ENCODE measurements at places on chromosomes 3 and 15.

DNA sequence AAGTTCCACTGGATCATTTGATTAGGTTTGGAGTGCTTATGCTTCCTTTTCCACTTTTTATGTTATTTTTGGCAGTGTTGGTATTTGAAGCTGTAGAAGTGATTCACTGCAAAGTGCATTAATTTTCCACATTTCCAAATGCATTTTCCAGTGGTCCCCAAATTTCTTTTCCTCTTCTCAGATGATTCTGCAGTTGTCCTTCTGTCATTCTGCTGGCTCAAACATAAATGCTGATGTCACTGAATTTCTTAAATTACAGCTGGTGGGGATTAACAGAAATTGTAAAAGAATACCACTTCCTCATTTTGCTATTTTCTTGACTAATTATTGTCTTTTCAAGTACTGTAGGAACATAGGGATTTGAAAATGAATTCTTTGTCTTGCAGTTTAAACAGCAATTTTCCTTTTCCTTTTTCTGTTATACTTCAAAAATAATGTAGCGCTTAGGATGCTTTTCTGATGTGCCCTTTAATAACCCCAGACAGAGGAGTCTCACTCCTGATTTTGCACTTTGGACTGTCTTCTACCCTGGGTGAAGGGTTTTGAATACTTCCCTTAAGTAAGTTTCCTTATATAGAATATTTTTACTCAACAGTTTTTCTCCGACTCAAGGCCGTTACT is 25.0 kb downstream of the MITF start:
- peak; percentile 92 for DNase-seq

DNA sequence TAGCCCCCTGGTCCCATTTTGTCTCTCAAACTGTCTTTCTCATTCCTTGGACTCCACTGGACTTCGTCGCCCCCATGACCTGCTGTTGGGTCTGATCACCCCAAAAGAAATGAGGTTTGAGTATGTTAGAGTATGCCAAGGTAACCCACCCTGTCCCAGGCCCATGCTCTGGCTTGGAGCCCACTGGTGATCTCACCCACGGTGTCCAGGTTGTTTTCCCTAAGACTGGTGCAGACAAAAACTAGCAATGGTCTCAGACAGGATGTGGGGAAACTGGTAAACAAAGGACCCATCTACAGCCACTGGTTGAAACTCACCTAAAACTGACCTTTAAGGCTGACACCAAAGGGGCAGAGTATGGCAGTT is 38.9 kb downstream of the EFCAB12 start:
- no peak for DNase-seq

- no peak for DNase-seq
These were observed 354.7 kb downstream of the MCTP2 start for GRCh38 chr15:94586099-94586498.

GRCh38 chr3:139100821-139101220 is 56.1 kb upstream of the PRR23C start:
- no peak for DNase-seq

- no peak for DNase-seq
These were observed 135.9 kb upstream of the AGBL1 start for GRCh38 chr15:85943791-85944190.

DNA sequence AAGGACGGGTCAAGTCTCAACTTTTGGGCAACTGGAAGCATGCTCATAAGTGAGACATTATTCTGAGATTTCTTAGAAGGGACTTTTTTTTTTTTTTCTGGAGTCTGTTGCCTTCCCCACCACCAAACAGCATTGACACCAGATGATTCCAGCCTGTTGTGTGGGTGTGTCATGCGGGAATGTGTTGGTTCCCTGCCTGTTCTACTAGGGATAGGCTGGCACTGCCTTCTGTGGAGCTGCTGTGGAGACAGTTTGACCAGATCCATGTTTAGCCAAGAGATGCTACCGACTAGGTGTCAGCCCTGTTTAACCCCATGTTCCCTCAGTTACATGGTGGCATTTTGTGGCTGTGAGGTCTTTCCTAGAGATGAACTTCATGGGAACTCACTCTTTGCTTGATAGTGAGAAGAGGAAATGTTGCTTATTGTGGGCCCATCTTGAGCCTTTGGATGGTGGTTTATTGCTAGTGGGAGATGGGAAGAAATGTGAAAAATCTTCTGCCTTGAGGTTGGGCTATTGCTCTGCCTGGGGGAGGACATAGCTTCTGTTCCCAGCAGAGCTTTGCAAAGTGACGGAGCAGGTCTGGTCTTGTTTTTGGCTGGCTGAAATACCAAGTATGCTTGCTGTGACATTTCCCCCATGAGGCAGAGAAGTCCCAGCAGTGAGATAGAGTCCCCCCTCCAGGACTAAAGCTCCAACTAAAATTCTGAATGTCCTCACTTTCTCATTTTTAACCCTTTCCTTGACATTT is 31.3 kb downstream of the TRAK1 start:
- DNase-seq, result no peak

DNA sequence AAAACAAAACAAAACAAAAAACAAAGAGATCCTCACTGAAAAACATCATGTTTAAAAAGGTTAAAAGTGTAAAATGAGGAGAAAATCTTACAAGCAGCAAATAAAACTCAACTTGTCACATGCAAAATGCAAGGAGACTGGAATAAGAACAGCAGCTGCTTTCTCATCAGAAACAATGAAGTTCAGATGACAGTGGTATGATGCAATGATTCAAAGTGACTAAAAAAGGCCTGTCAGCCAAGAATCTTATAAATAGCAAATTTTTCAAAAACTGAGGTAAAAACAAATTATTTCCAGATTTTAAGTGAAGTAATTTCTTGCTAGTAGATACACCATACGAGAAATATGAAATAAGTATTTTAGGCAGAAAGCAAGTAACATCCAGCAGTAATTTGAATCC is 68.6 kb upstream of the EPHA3 start:
- DNase-seq, result no peak

DNA sequence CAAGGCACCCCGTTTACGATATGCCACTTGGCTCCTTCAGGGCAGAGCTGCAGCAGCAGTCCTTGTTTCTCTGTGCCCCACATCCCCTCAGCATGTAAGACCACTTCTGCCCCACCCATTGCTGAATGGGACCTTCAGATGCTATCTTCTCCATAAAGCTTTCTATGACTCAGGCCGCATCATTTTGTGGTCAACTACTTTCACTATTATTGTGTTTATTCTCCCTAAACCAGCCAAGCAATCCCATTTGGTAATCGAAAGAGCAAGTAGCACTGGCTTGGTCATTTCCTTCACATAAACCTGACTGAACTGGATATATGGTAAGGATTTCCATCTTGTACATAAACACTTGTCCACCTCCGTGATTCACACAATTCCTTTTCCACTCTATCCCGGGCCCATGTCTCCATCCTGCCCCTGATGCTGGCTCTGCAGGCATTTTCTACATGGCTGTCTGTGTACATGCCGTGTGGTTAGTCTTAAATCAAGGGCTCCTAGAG is 25.7 kb downstream of the LIPC start:
- DNase-seq, result peak; percentile 96

GRCh38 chr3:135918600-135918999 is 46.9 kb upstream of the PPP2R3A start:
- DNase-seq, result peak; percentile 10

GRCh38 chr3:155065537-155065936 is 14.6 kb upstream of the MME start:
- DNase-seq, result peak; percentile 95

- DNase-seq, result no peak
These were observed 657.5 kb upstream of the DPPA4 start for GRCh38 chr3:109994853-109995252.

DNA sequence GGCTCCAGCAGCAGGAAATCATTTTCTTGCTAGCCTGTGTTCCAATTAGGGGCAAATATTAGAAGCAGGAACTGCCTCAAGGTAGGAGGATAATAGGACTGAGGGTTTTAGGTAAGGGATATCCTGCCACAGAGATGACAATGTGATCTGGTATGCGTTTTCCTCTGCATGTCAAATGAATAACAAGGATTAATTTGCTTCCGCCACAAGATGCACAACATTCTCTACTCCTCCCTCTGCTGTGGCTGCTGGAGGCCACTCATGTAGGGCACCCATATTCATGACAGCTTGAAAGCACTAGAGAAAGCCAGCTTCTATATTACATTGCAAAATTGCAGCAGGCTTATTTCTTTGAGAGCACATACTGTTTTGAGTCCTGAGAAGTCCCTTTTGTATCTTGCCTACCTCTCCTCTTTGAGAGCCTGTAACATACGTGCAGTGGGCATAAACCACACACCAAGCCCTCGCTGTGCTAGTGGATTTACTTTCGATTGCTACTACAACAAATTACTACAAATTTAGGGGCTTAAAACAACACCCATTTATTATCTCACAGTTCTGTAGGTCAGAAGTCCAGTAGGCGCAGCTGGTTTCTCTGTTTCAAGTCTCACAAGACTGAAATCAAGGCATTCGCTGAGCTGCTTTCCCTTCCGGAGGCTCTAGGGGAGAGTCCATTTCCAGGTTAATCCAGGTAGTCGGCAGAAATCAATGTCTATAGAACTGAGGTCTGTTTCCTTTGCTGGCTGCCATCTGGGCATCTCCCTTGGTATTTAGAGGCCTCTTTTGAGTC is 5.9 kb upstream of the CD47 start:
- DNase-seq, result no peak

DNA sequence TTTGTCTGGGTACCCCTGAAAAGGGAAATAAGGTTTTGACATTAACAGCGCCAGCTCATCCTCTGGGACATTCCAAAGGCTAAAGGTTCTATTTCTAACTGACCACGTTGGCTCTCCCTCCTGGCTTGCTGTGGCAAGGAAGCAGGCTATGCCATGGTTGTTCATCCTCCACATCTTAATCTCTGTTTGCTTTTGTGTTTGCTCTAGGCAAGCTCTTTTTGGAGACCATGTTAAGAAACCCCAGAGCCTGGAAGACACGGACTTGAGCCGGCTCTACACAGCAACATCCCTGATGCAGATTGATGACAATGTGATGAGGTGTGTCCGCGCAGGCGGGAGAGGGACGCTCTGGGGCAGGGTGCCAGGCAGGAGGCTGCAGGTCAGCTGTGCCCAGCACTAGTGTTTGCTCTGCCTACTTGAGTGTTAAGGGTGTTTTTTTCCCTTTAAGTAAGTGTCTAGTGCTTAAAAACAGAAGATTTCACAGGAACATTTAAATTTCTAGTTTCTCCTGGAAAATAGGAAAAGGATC is 33.3 kb downstream of the RLBP1 start:
- no peak for DNase-seq

GRCh38 chr3:105367406-105368213 is 901 bp downstream of the ALCAM start:
- peak; percentile 98 for DNase-seq

- no peak for DNase-seq
These were observed 13.3 kb downstream of the RRP9 start for GRCh38 chr3:51928438-51928837.

DNA sequence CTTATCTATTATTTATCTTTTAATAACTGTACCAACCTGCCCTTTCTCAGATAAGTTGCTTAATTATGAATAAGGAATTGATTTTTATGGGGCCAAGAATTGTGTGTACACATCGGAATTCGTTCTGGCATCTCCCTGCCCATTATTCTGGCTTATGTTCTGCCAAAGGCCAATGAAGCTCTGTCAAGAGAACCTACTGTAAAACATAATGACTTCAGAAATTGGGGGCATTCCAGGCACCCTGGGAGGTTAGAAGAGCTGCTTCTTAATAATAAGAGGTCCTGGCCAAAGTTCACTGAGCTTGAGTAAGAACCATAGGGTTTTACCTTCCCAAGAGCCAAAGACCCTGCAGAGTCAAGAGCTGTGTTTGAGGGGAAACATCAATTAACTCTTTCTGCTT is 261.7 kb downstream of the SLC9A9 start:
- DNase-seq, result peak; percentile 32

DNA sequence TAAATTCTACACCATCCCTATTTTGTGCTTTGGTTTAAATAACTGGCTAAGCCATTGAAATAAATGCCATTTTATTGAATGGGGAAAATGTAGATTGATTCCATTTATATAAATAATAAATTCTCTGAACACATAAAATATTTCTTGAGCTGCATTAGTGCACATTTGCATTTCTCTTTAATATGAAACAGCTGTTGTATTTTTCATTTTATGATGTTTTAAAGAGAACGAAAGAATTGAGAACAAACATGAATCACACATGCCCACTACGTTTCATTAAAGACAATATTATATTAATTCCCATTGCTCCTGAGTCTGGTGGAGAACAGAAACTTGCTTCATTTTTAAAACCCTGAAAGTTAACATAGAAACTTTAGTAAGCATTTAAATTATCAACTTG is 235.7 kb upstream of the CFAP20DC start:
- no peak for DNase-seq

GRCh38 chr3:60810881-60811280 is 440.4 kb downstream of the FHIT start:
- DNase-seq, result no peak

GRCh38 chr3:97417-98258 is 98.9 kb upstream of the CHL1 start:
- DNase-seq, result no peak

DNA sequence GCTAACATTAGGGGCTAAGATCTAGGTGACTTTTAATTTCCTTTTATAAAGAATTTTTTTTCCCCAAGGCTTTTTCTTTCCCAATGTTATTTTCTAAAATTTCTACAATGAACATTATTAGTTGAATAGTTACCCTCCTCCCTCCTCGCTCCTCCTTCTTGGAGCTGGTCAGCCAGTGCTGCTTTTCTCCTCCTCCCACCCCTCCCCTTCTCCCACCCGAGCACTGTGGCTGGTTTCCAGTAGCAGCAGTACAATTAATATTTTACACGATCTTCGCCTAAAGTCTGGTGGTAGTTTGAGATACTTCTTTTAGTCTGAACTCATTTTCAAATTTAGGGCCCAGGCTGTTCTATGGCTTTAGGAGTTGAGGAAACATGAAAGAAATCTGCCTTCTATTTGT is 41.6 kb downstream of the EEFSEC start:
- no peak for DNase-seq

GRCh38 chr15:78950902-78951840 is 6.3 kb upstream of the CTSH start:
- DNase-seq, result peak; percentile 9

DNA sequence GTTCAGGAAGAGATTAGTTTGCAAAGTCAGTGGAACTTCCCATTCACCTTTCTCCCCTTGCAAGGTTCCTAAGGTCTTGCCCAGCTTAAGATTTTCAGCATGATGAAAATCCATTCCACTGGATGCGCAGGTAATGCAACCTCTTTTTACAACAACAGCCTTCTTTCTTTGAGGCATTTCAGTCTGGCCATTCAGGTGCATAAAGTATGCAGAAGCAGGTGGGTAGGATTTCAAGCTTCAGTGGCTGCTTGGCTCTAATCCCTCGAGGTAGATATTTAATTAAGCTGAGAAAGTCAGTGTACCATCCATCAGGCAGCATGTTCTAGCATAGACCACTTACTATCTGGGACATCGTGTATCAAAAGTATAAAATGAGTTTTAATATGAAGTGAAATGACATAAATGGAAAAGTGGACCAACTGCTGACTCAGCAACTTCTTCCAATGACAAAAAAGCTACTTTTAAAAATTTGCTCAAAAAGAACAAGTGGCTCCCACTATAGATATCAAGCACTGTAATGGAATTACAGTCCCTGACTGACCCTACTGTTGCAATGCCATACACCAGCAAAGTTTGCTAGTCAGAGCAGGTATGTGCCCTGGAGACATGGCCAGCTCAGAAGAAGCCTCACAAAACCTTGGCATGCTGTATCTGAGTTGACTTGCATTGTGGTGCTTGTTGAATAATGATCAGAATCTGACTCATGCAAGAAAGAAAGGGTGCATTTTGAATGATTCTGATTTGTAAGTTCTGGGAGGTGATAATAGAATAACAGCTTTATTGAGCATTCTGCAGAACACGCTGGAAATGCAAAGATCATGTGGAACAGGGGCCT is 459.9 kb upstream of the MCTP2 start:
- no peak for DNase-seq

- no peak for DNase-seq
These were observed 13.4 kb downstream of the SPICE1 start for GRCh38 chr3:113501597-113501996.

Data from inflammatory macrophage treated with lipopolysaccharide for 4 hours (primary cell).